Muscle of leg (tissue), 16 donors: ENCODE measurements at places on chromosomes 1 and 21. TPM values are rescaled to one million over a fixed set of nuclear protein-coding genes. Genes with fewer than 3 reads are reported as not detected.
A peak's percentile ranks its signal among the peaks of the same experiment; 100 is the strongest.

DNA sequence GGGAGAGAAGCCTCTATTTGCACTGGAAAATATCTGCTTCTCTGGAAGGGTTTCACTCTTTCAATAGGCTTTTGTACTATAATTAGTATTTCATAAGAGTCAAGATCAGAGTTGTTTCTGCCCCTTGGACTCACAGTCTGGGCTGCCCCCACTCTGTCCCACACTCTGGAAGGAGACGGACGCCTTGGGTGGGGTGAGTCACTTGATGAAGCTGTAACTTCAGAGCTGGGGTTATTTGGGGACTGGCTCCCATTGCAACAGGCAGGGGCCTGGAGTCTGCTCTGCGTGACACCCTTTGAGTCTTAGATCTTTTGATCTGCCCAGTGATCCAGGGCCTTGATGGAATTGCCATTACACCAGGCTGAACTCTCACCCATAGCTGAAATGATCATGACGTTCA lies 4.0 kb upstream of the KCNA10 start:
- H3K4me1 ChIP-seq: peaks cover 18% of the 10 kb centered on the region
- no peak overlapping the region for H3K4me3 ChIP-seq
- no peaks in the 10 kb centered on the region for H3K36me3 ChIP-seq
- H3K27ac ChIP-seq: no peak overlapping the region
- no peak for DNase-seq

GRCh38 chr1:235925016-235925415 lies 58.3 kb upstream of the LYST start:
- no peak overlapping the region for H3K27ac ChIP-seq
- no peak for DNase-seq
- no peak overlapping the region for H3K4me3 ChIP-seq
- no peaks in the 10 kb centered on the region for H3K27me3 ChIP-seq
- no peaks in the 10 kb centered on the region for H3K36me3 ChIP-seq
- peaks cover 26% of the 10 kb centered on the region for H3K4me1 ChIP-seq

- no peaks in the 10 kb centered on the region for H3K36me3 ChIP-seq
- H3K27ac ChIP-seq: no peak overlapping the region
- no peaks in the 10 kb centered on the region for H3K27me3 ChIP-seq
- H3K4me1 ChIP-seq: no peaks in the 10 kb centered on the region
These were observed 113.5 kb downstream of the LHX9 start for GRCh38 chr1:198030682-198031081.

DNA sequence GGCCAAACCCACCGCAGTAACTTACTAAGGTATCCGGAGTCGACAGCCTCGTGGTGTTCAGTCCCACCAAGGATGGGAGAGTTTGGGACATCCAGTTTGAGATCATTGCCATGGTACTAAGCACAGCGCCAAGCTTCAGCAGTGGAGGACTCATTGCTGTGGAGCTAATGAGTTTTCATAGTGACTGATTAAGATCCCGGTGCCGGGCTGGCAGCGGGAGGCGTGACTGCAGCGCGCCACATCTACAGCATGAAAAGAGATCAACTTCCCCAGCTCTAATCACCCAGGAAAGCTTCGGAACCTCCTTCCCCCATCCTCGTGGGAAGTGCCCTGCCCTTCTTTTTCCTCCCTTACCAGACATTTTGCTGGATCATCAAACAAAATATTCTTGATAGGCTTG lies 149.9 kb downstream of the OLFM3 start:
- no peak overlapping the region for H3K4me3 ChIP-seq
- no peaks in the 10 kb centered on the region for H3K4me1 ChIP-seq
- no peak overlapping the region for H3K27ac ChIP-seq
- DNase-seq: no peak
- peaks cover 4% of the 10 kb centered on the region for H3K27me3 ChIP-seq
- H3K36me3 ChIP-seq: no peaks in the 10 kb centered on the region

The ALX3 gene
- total RNA-seq: not detected

The ZNF697 gene
- 10.1 TPM for total RNA-seq

The PCAT6 gene
- total RNA-seq: 0.22 TPM

GRCh38 chr1:27668808-27669723 lies 2.9 kb downstream of the IFI6 start:
- no peak overlapping the region for H3K27ac ChIP-seq
- DNase-seq: peak; percentile 69
- H3K4me1 ChIP-seq: peaks cover 39% of the 10 kb centered on the region
- H3K27me3 ChIP-seq: no peaks in the 10 kb centered on the region
